Motor neuron (in vitro differentiated cells): ENCODE measurements at places on chromosomes 11 and 22. TPM values are rescaled to one million over a fixed set of nuclear protein-coding genes. Genes with fewer than 3 reads are reported as not detected.

Gene SIK2
- 12.2 and 13.4 TPM in 2 replicates for total RNA-seq

Gene RASL10A
- total RNA-seq = 0.38 TPM in 1 of 2 replicates, not detected in the other

Gene APLNR
- 3.1 and 3.3 TPM in 2 replicates for total RNA-seq

Gene MS4A3
- not detected in 2 replicates for total RNA-seq

Gene KREMEN1
- 6.3 and 6.4 TPM in 2 replicates for total RNA-seq

Gene KRTAP5-8
- 0.36 and 0.54 TPM in 2 replicates for total RNA-seq

Gene SLC22A6
- total RNA-seq = 0.19 TPM in 1 of 2 replicates, not detected in the other

Gene TMEM191B
- total RNA-seq = 7.3 and 12.4 TPM in 2 replicates

Gene SLC22A12
- 0.93 TPM in 1 of 2 replicates, not detected in the other for total RNA-seq

Gene RIC3
- total RNA-seq = 2.0 and 2.1 TPM in 2 replicates

Gene CCDC73
- 0.05 TPM in 1 of 2 replicates, not detected in the other for total RNA-seq

Gene BATF2
- total RNA-seq = 14.6 and 15.8 TPM in 2 replicates
